Stimulated activated CD4-positive, alpha-beta T cell treated with anti-CD3 and anti-CD28 coated beads, Interleukin-15, amount 100 ng/mL, for 24 hours (primary cell): ENCODE measurements at places on chromosomes 11 and 22.

- no peak for DNase-seq
Observed at GRCh38 chr11:124876818-124877630, 11.8 kb downstream of the ROBO3 start.

DNA sequence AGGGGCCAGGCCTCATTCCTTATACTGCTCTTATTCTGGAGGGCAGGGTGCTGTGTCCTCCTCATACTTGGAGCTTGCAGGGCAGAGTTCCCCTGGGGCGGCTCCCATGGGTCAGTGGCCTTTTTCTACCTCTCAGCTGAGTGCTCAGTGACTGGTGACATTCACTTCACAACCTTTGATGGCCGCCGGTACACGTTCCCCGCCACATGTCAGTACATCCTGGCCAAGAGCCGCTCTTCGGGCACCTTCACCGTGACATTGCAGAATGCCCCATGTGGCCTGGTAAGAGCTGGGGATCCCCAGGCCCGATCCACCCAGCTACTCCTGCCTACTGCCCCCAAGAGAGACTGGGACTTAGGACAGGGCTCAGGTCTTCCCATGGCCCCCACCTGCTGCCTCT is 14.5 kb downstream of the OTOG start:
- no peak for DNase-seq

- no peak for DNase-seq
Observed at GRCh38 chr11:64264371-64264852, 13.1 kb downstream of the PLCB3 start.

GRCh38 chr22:49997932-49998717 is 14.4 kb downstream of the IL17REL start:
- no peak for DNase-seq

GRCh38 chr11:29173660-29174062 is 843.2 kb downstream of the KCNA4 start:
- no peak for DNase-seq

DNA sequence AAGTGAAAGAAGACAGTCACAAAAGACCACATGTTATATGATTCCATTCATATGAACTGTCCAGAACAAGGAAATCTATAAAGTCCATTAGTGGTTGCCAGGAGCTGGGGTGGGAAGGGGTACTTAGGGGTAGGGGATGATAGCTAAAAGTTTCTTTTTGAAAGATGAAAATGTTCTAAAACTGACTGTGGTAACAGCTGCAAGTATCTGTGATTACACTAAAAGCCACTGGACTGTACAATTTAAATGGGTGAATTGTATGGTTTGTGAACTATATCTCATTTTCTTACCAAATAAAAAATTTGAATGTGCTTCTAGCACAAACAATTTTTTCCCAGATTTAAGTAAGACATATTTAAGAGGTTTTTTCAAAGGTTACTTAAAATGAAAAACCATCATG is 22.1 kb downstream of the CHKA start:
- no peak for DNase-seq

DNA sequence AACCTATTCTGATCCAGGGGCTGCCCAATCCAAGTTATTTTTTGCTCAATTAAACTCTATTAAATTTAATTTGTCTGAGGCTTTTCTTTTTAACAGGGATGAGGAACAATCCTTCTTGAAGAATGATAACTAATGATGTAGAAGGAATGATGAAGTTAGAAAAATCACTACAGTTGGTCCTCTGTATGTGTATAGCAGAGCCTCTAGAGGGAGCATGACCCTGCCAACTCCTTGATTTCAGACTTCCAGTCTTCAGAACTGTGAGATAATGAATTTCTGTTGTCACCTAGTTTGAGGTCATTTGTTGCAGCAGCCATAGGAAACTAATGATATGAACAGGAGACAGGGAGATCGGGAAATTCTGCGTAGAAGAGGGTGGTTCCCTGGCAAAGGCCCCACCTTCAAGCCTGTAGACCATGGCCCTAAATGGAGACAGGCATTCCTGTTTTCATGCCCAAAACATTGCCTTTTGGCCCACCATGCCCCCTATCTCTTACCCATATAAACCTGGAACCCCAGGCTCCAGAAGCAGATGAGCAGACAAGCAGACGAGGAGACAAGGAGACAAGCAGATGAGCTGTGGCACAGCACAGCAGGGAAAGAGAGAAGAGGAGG is 7.7 kb upstream of the QSER1 start:
- DNase-seq, result no peak

DNA sequence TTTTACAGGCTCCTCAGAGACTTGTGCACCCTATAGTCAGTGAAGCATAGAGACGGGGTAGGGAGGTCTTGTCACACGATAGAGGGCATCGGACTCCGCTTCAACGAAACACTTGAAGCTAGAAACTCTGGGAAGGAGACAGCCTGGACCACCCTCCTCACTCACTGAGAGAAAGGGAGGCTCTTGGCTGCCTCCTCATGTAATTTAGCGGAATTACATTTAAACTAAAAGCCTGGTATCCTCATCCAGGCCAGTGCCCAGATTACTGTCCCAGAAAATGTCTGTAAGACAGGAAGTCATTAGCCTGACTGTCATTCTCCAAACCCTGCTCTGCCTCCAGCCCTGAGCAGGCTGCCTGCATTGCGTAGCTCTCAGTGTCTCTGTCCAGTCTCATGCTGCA is 36.0 kb downstream of the TTLL1 start:
- no peak for DNase-seq

GRCh38 chr22:19909350-19910179 is 32.0 kb upstream of the COMT start:
- DNase-seq, result peak; percentile 89

DNA sequence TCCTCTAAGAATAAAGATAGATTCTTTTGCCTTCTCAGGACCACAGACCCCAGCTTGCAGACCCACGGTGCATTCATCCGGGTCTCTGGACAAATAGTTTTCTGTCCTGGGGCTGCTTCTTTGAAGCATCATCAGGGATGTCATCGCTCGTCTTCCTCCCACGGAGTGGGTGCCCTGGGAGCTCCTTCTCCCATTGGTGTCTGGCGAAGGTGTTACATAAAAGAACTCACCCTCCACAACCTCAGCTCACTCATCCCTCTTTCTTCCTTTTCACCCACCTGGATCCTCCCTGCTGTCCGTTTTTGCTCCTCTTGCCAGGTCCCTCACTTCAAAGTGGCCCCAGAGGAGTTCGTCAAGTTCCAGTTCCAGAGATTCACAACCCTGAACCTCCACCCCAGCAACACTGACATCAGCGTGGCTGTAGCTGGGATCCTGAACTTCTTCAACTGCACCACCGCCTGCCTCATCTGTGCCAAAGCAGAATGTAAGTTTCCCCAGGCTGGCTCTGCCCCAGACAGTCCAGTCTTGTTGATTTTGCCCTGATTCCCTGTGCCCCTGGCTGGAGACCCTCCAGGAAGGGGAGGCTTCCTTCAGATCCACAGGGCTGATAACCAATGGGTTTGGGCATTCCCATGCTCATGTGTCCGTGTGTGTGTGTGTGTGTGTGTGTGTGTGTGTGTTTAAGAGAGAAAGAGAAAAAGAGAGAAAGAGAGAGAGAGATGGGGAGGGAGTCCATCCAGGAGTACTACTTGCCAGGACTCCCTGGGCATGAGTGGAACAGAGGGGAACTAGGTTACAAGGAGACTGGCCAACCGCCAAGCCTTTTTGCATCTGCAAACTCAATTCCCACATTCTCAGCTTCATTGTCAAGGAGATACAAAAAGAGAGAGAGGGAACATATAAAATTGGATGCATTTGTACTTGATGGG is 204.2 kb upstream of the TBCEL start:
- no peak for DNase-seq

DNA sequence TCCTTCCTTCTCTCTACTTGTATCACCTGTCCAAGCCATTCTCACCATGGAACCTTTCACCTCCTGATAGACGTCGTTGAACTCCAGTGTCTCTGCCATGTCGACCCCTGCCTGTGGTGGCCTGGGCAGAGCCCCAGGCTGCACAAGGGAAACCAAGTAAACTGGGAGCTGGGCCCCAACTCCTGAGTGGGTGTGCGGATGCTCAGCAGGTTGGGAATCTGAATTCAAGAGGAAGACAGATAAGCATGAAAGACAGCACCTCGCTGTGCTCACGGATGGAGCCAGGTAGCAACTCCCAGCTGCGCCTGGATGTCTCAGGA is 709 bp downstream of the SSRP1 start:
- no peak for DNase-seq

- no peak for DNase-seq
Observed at GRCh38 chr11:11865449-11865848, 23.7 kb downstream of the USP47 start.

DNA sequence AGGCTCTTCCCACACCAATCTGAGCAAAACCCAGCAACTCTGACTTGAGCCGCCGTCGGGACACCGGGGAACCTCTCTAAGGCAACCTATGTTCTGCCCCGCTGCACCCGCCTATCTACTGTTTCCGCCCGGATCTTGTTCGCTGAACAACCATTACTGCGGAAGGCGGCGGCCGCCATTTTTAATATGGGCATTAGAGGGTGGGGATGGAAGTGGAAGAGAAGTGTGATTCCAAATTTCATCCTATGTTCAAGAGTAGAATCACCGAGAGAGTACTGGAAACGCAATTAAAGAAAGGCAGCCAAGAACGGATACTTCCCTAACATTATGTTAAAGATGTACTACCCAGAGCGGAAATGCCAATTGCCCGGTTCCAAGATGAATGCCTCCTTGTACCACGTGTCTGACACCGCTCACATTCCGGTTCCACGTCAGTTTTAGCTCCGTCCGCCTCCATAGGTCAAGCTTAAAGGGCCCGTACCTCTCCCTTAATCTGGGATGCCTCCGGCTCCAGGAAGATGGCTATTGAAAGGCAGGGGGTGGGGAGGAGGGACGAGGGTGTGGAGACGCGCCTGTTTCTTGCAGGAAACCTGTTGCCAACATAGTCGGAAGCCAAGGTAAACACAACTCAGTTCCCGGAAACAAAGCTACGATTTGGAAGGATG is at the start of gene DPAGT1:
TSS of gene DPAGT1 (minus strand) at position 95 of the 665 bp plus-strand sequence. CDS start 198 bp downstream, outside the sequence.
- peak; percentile 91 for DNase-seq

- DNase-seq, result peak; percentile 21
Observed at GRCh38 chr22:22616636-22617035, 27.8 kb upstream of the GGTLC2 start.

GRCh38 chr11:39011797-39012196 is 2413.8 kb upstream of the RAG2 start:
- no peak for DNase-seq

DNA sequence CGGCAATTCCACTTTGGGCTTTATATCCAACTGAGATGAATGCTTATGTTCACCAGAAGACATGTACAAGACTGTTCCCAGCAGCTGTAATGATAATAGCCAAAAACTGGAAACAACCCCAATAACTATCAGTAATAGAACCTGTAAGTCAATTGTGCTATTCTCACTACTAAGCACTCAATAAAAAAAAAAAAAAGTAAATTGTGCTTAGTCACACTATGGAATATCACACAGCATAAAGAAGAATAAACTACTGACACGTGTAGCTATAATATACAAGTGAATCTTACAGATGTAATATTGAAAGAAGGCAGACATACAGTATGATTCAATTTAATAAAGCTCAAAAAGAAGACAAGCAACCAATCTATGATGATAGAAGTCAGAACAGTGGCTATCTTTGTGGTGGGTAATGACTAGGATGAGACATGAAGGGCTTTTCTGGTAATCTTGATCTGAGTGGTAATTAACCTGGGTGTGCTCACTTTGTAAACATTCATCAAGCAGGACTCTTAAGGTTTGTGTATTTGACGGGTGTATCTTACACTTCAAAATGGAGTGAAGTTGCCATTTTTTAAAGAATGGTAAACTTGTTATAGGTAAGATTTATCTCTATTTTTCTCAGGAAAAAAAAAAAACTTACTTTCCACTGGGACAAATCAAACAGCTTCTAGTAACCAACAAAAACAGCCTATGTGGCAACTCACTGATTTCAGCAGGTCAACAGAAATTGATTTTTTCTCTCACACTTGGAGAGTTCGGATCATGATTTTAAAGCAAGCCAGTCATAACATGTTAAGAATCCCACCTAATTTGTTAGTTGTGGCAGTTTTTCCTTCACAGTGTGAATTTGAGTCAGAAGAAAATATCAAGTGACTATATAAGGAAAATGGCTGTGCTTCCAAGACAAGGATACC is 84.2 kb downstream of the CCDC83 start:
- DNase-seq, result no peak

DNA sequence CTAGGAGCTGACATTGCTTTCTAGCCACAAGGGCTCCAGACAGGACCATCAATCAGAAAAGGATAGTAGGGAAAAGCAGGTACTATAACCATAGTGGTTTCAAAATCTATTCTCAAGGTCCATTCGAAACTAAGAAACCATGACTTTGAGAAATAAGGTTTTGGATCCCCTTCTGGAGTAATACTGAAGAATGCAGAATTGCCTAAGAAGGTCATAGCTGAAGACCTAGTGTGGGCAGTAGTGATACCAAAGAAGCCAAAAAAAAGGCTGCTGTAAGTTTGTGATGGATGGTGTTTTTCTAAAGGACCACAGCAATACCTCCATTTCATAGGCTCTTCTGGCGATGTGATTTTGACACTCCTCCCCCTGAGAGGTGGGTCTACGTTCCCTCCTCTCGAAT is 163.1 kb downstream of the MAML2 start:
- no peak for DNase-seq

- no peak for DNase-seq
Observed at GRCh38 chr22:25942856-25943411, 200.9 kb downstream of the MYO18B start.

- no peak for DNase-seq
Observed at GRCh38 chr11:6194065-6194581, 4.9 kb upstream of the OR52W1 start.

DNA sequence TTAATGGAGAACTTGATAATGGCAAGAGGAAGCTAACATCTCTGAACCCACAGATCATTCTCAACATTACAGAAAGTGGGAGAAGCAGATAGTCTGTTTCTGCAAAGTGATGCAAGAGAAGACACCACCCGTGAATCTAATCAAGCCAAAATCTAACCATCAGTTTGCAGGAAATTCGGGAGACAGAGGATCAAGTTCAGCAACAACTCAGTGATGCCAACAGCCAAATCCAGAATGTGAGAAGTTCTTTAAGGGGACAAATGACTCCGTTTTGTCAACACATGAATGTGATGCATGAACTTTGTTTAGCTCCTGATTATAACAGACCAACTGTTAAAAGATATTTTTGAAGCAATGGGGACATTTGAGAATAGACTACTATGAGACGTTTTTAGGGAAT is 95.2 kb upstream of the LDLRAD3 start:
- no peak for DNase-seq

DNA sequence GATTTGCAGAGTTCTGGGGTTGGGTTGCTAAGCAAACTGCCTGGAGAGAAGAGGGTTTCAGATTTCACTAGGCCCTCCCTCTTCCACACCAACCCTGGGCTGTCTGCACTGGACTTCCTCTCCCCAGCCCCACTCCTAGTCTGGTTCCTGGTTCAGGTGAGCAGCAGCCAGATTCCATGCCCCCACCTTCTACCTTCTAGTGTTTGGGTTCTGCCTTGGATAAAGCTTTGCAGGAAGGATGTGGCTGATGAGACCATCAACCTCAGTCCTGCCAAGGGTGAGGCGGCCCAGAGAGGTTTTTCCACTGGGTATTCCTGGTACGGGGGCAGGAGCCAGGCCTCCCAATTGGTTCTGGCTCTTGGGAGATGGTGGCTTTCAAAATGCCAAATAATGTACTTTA is 68.3 kb downstream of the BCR start:
- DNase-seq, result no peak

- no peak for DNase-seq
Observed at GRCh38 chr22:17387356-17387755, 18.1 kb downstream of the CECR2 start.

- no peak for DNase-seq
Observed at GRCh38 chr22:20918663-20919218, 1.5 kb downstream of the CRKL start.
